ENCODE measurements at places on chromosomes 3 and 15. TPM values are rescaled to one million over a fixed set of nuclear protein-coding genes. Genes with fewer than 3 reads are reported as not detected.

- H3K27ac ChIP-seq = no peak overlapping the region
- DNase-seq = no peak
- H3K4me1 ChIP-seq = no peaks in the 10 kb centered on the region
- no peaks in the 10 kb centered on the region for H3K27me3 ChIP-seq
- H3K36me3 ChIP-seq = no peaks in the 10 kb centered on the region
Measured at GRCh38 chr3:54574906-54575617, 352.8 kb downstream of the LRTM1 start.

- peaks cover 11% of the 10 kb centered on the region for H3K4me1 ChIP-seq
- peaks cover 15% of the 10 kb centered on the region for H3K27me3 ChIP-seq
- H3K27ac ChIP-seq = no peak overlapping the region
- H3K4me3 ChIP-seq = no peak overlapping the region
- peak; percentile 80 for DNase-seq
Measured at GRCh38 chr3:187165144-187165543, 25.8 kb upstream of the RPL39L start.

- H3K4me3 ChIP-seq = no peak overlapping the region
- H3K27ac ChIP-seq = no peak overlapping the region
- H3K36me3 ChIP-seq = no peaks in the 10 kb centered on the region
- H3K27me3 ChIP-seq = peaks cover 8% of the 10 kb centered on the region
- no peaks in the 10 kb centered on the region for H3K4me1 ChIP-seq
Measured at GRCh38 chr15:47404877-47405276, 312.4 kb upstream of the SEMA6D start.

GRCh38 chr3:125103406-125103805 is 47.6 kb upstream of the HEG1 start:
- peaks cover 13% of the 10 kb centered on the region for H3K4me1 ChIP-seq
- H3K4me3 ChIP-seq = no peak overlapping the region
- DNase-seq = no peak
- no peaks in the 10 kb centered on the region for H3K27me3 ChIP-seq

GRCh38 chr3:76998555-76998954 is 41.3 kb upstream of the ROBO2 start:
- no peak overlapping the region for H3K27ac ChIP-seq
- no peak overlapping the region for H3K4me3 ChIP-seq
- no peak for DNase-seq
- H3K36me3 ChIP-seq = no peaks in the 10 kb centered on the region
- peaks cover 49% of the 10 kb centered on the region for H3K27me3 ChIP-seq

DNA sequence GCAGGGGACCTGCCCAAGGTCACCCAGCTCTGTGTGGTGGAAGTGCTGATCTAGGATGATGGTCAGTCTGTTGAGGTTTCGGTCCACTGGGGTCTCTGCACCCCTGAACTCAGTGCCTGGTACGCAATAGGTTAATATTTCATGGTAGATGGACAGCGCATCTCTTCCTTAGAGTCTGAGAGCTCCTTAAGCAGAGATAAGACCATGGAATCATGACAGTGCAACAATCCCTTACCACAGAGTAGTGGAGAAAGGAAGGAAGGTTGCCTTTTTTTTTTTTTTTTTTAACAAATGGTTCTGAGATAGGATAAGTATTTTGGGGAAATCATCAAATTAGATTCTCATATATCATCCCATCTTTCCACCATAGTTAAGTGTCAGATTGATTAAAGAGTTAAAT is 79.8 kb upstream of the SLC6A1 start:
- DNase-seq = no peak
- no peaks in the 10 kb centered on the region for H3K36me3 ChIP-seq
- H3K4me3 ChIP-seq = no peak overlapping the region
- peaks cover 3% of the 10 kb centered on the region for H3K4me1 ChIP-seq

DNA sequence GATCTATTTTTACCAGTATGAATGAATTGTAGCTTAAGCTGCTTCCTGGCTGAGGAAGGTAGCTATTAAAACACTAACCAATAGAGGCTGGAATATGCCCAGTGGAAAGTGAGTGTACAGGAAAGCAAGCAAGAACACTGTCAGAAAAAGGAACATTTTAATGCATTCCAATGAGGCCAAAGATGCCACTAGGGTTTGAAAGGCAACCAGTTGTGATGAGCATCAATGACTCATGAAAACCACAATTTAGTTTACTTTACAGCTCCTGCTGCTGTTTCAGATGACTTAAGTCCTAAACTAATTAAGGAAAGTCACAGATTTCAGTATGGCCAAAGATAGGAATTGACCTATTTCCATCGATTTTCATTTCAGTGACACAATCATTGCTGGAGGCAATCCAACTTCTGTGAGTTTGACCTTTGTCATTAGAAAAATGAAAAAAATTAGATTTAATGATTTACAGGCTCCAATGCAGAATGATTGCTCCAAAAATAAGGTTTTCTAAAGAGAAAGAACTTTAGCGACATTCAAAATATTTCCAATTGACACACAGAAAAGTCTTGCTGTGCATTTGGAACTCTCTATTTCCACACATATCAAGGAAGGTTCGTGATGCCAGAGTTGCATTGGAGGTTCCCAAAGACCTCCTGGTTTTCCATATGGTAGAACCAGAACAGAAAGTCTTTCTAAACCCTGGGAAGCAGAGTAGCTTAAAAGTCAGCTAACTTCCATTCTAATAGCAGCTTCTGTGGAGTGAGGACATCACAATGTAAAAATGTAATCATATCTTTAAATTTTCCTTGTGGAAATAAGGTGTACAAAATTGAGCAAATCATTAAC is 103.0 kb downstream of the SUCNR1 start:
- H3K4me3 ChIP-seq = no peak overlapping the region
- no peaks in the 10 kb centered on the region for H3K27me3 ChIP-seq
- DNase-seq = peak; percentile 87
- H3K4me1 ChIP-seq = peaks cover 13% of the 10 kb centered on the region
- peak overlapping the region; percentile 27 for H3K27ac ChIP-seq
- H3K36me3 ChIP-seq = no peaks in the 10 kb centered on the region

GRCh38 chr3:23999012-23999641 is 54.0 kb downstream of the NR1D2 start:
- peaks cover 6% of the 10 kb centered on the region for H3K36me3 ChIP-seq
- peaks cover 5% of the 10 kb centered on the region for H3K4me1 ChIP-seq
- no peak overlapping the region for H3K27ac ChIP-seq
- H3K27me3 ChIP-seq = no peaks in the 10 kb centered on the region
- DNase-seq = peak; percentile 73

DNA sequence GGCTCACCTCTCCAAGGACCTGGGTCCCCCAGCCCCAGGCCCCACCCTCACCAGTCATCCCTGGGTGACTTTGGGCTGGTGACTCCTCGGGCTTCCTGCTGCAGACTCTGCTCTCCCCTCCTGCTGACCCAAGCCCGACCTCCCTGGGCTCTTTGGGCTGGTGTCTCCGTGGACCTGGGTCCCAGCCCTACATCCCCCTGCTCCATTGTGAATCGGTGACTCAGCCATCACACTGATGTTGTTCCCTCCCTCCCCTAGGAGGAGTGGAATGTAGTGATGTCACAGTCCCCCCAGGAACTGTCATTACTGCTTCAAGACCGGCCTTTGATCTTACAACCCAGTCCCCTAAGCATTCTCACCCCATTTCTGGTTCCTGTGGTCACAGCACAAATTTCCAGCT is 83.7 kb downstream of the ADAMTS7 start:
- no peak overlapping the region for H3K4me3 ChIP-seq
- H3K36me3 ChIP-seq = no peaks in the 10 kb centered on the region
- H3K27ac ChIP-seq = no peak overlapping the region
- H3K4me1 ChIP-seq = peaks cover 10% of the 10 kb centered on the region

DNA sequence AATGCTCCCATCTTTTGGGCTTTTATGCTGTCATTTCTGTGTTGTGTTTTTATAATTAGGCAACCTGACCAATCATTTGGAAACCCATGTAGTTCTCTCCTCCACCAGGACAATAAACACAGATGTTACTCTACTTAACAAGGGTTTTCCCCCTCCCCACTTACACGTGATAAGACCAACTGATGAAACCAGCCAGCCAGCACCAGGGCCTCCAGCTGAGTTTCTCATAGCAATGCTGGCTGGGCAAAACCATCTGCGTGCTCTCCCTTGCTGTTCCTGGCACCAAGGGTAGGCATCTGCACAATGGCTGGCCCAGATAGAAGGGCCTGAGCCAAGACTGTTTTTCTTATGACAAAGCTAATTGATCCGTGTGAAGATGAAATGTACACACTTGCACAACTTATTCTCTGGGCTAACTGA is 310.4 kb downstream of the PLCL2 start:
- H3K36me3 ChIP-seq = peaks cover 9% of the 10 kb centered on the region
- no peaks in the 10 kb centered on the region for H3K27me3 ChIP-seq
- DNase-seq = peak; percentile 71
- H3K27ac ChIP-seq = no peak overlapping the region
- H3K4me3 ChIP-seq = no peak overlapping the region

DNA sequence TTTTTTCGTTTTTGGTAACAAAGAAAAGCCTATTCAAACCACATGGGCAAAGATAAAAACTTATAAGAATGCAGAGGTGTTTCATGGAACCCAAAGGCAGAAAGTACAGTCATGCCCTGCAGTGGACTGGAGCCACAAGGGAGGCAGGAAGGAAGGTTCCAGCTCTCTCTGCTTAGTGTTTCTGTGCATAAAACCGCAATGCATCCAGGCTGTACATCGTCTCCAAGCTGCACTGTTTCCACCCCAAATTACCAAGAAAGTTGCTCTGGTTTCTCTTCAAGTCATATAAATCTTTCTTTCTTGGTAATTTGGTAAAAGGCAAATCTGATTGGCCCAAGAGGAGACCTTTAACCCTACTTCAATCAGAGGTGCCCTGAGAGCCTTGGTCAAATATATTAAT is 15.8 kb downstream of the TRAT1 start:
- H3K27ac ChIP-seq = no peak overlapping the region
- no peak for DNase-seq
- no peaks in the 10 kb centered on the region for H3K4me1 ChIP-seq
- H3K4me3 ChIP-seq = no peak overlapping the region
- H3K36me3 ChIP-seq = no peaks in the 10 kb centered on the region

DNA sequence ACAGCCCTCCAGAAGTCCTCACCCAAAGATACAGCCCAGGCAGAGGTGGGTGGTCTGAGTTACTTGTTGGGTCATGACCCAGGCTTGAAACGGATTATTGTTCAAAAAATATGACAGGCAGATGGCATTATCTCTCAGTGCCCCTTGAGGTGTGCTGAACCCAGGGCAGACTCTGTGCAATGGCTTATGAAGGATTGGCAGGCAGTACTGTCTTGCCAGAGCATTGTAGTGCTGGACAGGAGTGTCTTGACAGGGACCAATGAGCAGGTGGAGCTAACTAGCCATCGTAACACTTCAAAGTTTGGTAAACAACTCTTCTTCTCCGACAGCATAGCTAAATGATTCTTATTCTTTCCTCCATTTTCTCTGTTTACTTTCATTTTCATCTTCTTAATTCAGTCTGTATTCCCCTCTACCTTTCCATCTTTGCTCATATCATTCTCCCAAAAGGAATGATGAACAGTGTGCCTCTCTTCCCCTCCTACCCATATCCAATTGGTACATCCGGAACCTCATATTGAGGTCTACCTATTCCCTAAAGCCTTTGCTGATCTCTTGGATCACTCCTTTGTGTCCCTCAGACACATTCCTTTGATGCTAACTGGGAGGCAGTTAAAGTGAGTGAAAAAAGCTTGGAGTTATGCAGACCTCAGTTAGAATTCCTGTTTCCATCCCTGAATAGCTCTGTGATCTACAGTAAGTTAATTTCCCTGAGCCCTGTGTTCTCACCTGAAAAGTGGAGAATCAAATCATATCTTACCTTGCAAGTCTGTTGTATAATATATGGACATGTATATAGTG is 2.6 kb upstream of the IL20RB start:
- DNase-seq = no peak
- no peaks in the 10 kb centered on the region for H3K27me3 ChIP-seq
- H3K4me1 ChIP-seq = peaks cover 53% of the 10 kb centered on the region
- peaks cover 52% of the 10 kb centered on the region for H3K36me3 ChIP-seq
- no peak overlapping the region for H3K4me3 ChIP-seq
- peak overlapping the region; percentile 75 for H3K27ac ChIP-seq

DNA sequence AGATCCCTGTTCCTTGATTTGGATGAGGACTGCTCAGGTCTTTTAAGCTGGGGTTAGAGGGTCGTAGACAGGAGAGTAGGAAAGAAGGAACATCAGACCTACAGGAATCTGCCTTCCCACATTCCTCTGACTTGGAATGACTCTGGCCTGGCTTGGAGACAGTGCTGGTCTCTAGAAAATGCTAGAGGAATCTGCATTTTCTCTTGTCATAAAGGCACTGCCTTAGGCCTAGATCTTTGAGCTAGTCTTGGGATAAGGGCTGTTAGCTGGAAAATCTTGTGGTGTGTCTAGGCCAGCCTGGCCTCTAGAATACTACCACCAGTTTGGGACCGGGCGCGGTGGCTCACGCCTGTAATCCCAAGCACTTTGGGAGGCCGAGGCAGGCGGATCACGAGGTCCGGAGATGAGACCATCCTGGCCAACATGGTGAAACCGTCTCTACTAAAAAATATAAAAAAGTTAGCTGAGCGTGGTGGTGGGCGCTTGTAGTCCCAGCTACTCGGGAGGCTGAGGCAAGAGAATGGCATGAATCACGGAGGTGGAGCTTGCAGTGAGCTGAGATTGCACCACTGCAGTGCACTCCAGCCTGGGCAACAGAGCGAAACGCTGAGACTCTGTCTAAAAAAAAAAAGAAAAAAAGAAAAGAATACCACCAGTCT is 17.3 kb upstream of the BSN start:
- no peaks in the 10 kb centered on the region for H3K4me1 ChIP-seq
- H3K4me3 ChIP-seq = no peak overlapping the region
- no peaks in the 10 kb centered on the region for H3K27me3 ChIP-seq
- H3K27ac ChIP-seq = no peak overlapping the region

GRCh38 chr3:23189187-23189586 is 13.9 kb upstream of the UBE2E2 start:
- H3K27me3 ChIP-seq = peaks cover 16% of the 10 kb centered on the region
- no peak overlapping the region for H3K27ac ChIP-seq
- DNase-seq = no peak
- H3K4me1 ChIP-seq = no peaks in the 10 kb centered on the region
- no peak overlapping the region for H3K4me3 ChIP-seq

GRCh38 chr15:31366169-31366734 is 39.6 kb downstream of the KLF13 start:
- peak; percentile 83 for DNase-seq
- no peaks in the 10 kb centered on the region for H3K27me3 ChIP-seq
- peaks cover 58% of the 10 kb centered on the region for H3K4me1 ChIP-seq
- peak overlapping the region; percentile 76 for H3K4me3 ChIP-seq
- peaks cover 14% of the 10 kb centered on the region for H3K36me3 ChIP-seq

- H3K4me1 ChIP-seq = no peaks in the 10 kb centered on the region
- no peak overlapping the region for H3K27ac ChIP-seq
- no peak overlapping the region for H3K4me3 ChIP-seq
- no peaks in the 10 kb centered on the region for H3K36me3 ChIP-seq
Measured at GRCh38 chr3:13574083-13574797, 25.3 kb downstream of the FBLN2 start.

- H3K27me3 ChIP-seq = peaks cover 11% of the 10 kb centered on the region
- DNase-seq = no peak
- no peak overlapping the region for H3K4me3 ChIP-seq
Measured at GRCh38 chr3:160904691-160905090, 148.7 kb downstream of the PPM1L start.

Gene TTLL13
- not detected for total RNA-seq

Gene ASB14
- not detected for total RNA-seq

Gene FGD5
- not detected for total RNA-seq

Gene SLC22A13
- total RNA-seq = 1.9 TPM

Gene GNAT1
- total RNA-seq = not detected

Gene GRK7
- total RNA-seq = not detected

Gene CA12
- total RNA-seq = 20.3 TPM

Gene OTOL1
- total RNA-seq = not detected

Gene DYNLT2B
- 22.3 TPM for total RNA-seq
